ENCODE measurements at places on chromosomes 11 and 22.

- DNase-seq = no peak
Observed at GRCh38 chr22:28547132-28547842, 132.4 kb downstream of the TTC28 start.

DNA sequence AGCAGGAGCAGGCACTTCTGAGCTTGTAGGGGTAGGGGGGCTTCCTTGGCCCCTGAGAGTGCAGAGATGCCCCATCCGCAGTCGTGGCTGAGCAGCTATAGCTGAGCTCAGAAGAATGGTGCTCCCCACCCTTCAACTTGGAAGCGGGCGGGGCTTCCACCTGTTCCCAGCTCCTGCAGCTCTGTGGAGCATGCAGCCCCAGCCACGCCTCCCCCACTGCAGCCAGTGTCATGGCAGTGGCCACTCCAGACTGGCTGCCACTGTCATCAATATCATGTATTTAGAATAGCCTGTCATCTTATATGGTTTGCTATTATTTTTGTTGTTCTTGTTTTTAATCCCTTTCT is 213.1 kb downstream of the LRRC4C start:
- no peak for DNase-seq

GRCh38 chr22:43955883-43956782 is 891 bp downstream of the SAMM50 start:
- DNase-seq = no peak

DNA sequence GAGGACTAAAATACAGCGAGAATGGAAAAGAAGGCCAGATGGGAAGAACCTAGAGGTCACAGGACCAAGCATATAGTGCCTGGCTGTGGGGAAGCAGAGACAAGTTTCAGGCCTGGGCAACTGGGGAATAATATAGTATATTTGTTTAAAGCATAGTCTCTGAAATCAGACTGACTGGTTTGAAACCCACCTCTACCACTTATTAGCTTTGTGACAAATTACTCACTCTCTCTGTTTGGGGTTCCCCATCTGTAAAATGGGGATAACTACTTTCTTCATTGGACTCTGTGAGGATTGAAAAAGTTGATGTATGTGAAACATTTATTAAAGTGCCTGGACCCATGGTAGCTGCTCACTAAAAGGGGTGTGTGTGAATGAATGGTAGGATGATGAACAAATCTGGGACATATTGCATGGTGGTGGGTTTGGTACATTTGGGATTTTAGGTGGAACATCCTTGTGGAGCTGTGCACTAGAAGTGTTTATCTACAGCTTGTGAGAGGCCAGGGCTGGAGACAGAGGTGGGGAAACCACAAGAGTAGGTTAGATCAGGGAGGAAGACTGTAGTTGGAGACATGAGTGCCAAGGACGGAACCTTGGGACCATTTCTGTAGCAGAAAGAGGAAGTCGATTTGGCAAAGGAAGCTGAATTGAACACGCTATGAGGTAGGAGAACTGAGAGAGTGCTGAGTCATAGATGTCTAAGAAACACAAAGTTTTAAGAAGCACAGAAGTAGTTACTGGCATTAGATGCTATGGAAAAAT is 52.6 kb downstream of the SWAP70 start:
- DNase-seq = no peak

GRCh38 chr11:79352349-79352703 is 88.5 kb downstream of the TENM4 start:
- DNase-seq = no peak

- no peak for DNase-seq
Observed at GRCh38 chr11:46554213-46555147, 39.3 kb downstream of the AMBRA1 start.

DNA sequence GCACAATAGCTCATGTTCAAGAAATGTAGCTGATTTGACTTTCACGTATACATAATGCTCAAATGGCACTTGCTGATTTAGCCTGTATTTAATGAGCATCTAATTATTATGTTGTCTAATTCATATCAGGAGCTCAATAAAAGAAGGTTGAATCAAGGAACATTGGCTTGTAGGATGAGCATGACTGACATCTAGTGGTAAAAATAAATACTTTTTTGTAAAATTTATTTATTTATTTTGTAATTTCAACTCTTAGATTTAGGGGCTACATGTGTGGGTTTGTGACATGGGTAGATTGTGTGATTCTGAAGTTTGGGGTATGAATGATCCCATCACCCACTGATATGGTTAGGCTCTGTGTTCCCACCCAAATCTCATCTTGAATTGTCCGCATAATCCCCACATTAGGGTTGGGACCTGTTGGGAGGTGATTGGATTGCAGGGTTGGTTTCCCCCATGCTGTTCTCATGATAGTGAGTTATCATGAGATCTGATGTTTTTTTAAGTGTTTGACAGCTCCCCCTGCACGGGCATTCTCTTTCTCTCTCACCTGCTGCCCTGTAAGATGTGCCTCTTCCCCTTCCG is 1.7 kb upstream of the OR52E5 start:
- no peak for DNase-seq

- no peak for DNase-seq
Observed at GRCh38 chr11:61617515-61617914, 36.6 kb upstream of the SYT7 start.

- DNase-seq = peak; percentile 52
Observed at GRCh38 chr11:78420796-78421209, 3.2 kb upstream of the GAB2 start.

- DNase-seq = no peak
Observed at GRCh38 chr11:35318977-35319925, 100.1 kb downstream of the SLC1A2 start.

DNA sequence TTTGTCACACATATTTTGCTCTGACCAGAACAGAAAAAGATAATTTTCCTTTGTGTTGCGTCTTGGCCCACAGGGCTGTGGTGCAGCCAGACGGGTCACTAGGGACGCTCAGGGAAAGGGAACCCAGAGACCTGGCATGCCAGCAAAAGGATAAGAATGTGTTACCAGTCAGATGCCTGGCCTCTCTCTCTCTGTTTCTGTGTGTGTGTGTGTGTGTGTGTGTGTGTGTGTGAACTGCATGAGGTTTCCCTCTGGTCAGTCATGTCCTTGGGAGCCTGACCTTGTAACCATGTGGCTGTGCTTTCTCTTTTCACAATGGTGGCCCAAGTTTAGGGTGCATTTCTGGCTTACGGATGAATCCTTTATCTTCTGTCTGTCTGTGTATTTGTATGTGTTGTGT is 25.4 kb downstream of the CCKBR start:
- DNase-seq = no peak

DNA sequence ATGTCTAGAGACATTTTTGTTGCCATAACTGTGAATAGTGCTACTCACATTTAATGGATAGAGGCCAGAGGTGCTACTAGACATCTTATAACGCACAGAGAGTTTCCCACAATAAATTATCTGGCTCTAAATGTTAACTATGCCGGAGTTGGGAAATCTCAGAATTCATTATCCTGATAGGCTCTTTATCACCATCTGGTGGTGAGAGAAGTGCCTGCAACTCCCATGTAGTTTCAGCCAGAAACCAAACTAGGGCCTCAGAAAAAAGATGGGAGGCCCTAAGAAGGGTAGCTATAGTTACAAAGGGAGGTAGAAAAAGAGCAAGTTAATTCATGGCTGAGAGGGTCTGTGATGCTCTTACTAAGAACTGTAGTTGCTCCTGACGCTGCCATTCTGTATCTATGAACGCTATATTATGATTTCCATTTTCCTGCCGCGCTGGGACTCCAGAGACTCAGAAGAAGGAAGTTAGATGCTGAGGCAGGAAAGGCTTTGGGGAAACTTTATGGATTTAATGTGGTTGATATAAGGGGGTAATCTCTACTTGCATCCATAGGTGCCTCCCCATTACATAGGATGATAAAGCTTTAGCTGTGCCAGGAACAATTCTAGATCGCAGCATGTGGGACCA is 22.9 kb upstream of the MRPL17 start:
- no peak for DNase-seq

DNA sequence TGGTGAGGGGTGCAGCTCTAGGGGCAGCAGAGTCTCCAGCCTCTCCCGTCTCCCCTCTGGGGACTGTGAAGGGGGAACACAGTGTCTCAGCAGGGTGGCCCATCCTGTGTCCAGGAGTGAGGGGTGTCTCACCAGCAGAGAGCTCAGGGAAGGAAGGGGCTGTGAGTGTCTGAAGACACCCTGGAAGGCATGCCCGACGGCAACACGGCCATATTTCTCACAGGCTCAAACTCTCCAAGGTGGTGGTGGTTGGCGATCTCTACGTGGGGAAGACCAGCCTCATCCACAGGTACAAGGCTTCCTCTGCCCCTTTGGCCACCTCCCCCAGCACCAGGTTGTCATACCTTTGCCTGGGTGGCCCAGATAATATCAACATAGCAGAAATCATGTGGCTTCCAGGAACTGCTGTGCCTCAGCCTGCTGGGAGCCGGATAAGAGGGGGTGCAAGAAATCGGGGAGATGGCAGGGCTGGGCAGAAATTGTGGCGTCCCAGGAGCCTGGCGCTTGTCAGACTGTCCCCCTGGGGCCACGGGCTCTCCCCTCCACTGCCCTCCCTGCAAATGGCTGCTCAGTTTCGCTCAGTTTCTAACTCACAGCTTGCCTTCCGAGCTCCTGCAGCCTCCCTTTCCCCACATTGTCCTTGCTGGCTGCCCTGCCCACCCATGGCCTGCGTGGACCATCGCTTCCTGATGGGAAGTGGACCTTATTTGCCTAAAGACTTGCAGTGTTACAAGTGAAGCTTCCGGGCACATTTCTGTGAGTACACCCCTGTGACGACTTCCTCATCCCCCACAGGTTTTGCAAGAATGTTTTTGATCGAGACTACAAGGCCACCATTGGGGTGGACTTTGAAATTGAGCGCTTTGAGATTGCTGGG is 7.2 kb downstream of the RAB36 start:
- DNase-seq = no peak

- no peak for DNase-seq
Observed at GRCh38 chr22:38862375-38863329, 9.4 kb downstream of the CBX6 start.

- DNase-seq = no peak
Observed at GRCh38 chr22:44783581-44783980, 31.2 kb downstream of the ARHGAP8 start.

DNA sequence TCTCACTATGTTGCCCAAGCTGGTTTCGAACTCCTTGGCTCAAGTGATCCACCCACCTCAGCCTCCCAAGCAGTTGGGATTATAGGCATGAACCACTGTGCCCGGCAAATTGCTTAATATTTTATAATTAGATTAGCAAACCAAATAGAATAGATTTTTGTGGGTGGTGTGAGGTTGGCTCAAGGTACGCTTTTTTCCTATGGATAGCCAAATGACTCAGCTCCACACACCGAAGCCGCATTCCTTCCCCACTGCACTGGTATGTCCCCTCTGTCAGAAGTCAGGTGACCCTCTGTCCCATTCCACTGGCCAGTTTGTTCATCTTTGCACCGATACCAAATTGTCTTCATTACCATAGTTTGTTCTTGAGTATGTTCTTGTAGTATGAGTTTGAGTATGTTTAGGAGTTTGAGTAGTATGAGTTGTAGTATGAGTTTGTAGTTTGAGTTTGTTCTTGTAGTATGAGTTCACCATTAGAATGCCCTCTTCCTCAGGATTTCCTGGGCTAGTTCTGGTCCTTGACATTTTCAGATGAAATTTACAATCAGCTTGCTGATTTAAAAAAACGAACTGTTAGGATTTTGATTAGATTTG is 19.4 kb downstream of the SUSD2 start:
- no peak for DNase-seq

GRCh38 chr11:57348636-57349313 is 10.6 kb downstream of the P2RX3 start:
- no peak for DNase-seq

DNA sequence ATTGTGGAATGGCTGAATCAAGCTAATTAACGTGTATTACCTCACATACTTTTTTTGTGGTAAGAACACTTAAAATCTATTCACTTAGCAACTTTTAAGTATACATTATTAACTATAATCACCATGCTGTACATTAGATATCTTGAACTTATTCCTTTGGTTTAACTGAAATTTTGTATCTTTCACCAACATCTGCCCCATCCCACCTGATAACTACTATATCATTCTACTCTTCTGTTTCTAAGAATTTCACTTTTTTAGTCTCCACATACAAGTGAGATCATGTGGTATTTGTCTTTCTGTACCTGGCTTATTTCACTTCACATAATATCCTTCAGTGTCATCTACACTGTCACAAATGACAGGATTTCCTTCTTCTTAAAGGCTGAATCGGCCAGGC is 17.1 kb upstream of the VWA5A start:
- no peak for DNase-seq

- peak; percentile 63 for DNase-seq
Observed at GRCh38 chr22:40024201-40025061, 29.7 kb downstream of the FAM83F start.

DNA sequence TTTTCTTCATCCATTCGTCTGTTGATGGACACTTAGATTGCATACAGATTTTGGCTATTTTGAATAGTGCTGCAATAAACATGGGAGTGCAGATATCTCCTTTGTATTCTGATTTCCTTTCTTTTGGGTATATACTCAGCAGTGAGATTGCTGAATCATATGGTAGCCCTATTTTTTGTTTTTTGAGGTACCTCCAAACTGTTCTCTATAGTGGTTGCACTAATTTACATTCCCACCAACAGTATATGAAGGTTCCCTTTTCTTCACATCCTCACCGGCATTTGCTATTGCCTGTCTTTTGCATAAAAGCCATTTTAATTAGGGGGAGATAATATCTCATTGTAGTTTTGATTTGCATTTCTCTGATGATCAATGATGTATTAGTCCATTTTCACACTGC is 96.1 kb downstream of the PRR5L start:
- DNase-seq = no peak

DNA sequence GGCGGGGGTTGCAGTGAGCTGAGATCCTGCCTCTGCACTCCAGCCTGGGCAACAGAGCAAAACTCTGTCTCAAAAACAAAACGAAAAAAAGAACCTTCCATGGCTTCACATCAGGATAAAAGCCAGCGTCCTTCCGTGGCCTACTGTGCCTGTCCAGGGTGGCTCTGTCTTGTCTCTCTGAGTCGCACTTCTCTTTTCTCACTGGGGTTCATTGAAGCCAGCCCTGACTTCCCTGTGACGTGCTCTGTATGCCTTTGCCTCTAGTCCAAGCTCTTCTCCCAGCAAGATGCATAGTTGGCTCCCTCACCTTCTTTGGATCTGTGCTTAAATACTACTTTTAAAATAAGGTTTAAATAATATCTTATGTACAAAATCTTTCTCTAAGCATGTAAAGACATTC is 11.6 kb downstream of the ATXN10 start:
- DNase-seq = no peak

DNA sequence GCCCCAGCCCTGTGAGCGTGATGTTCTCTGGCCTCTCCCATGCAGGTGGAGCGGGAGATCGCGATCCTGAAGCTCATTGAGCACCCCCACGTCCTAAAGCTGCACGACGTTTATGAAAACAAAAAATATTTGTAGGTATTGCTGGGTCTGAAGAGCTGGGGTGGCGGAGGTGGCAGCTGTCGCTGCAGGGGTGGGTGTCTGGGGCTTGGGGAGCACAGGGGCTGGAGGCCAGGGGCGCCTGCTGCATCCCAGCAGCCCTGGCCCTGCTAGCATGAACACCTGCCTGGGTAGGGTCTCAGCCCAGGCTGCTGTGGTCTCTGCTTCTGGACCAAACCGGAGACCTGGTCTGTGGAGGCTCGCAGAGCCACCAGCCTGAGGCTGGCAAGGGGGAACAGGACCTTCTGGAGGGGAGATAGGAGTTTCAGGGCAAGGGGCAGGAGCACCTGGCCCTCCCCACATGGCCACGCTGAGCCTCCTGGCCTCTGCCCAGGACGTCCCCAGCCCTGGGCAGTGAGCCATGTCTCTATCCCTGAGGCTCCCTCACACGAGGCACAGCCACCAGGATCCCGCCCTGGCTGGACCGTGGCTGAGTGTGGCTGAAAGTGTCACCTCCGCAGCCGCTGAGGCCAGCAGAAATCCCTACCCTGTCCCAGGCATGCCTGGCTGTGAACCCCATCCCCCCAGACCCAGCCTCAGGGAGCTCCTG is 48.2 kb downstream of the MOB2 start:
- no peak for DNase-seq

Data from left ventricle myocardium inferior (tissue), 1 donor.